Fibroblast of gingiva (primary cell): ENCODE measurements at places on chromosomes 5 and 9.

GRCh38 chr9:37337301-37337890, 85.1 kb upstream of the GRHPR start:
- no peak for DNase-seq

- peak; percentile 73 for DNase-seq
Measured at GRCh38 chr5:74630453-74631066, 10.0 kb downstream of the ENC1 start.

- no peak for DNase-seq
Measured at GRCh38 chr9:27714388-27714787, 141.1 kb upstream of the C9orf72 start.

GRCh38 chr9:122033775-122034373, 59.2 kb downstream of the TTLL11 start:
- DNase-seq = peak; percentile 26

- no peak for DNase-seq
Measured at GRCh38 chr5:165188556-165189175, 1683.2 kb downstream of the MAT2B start.

DNA sequence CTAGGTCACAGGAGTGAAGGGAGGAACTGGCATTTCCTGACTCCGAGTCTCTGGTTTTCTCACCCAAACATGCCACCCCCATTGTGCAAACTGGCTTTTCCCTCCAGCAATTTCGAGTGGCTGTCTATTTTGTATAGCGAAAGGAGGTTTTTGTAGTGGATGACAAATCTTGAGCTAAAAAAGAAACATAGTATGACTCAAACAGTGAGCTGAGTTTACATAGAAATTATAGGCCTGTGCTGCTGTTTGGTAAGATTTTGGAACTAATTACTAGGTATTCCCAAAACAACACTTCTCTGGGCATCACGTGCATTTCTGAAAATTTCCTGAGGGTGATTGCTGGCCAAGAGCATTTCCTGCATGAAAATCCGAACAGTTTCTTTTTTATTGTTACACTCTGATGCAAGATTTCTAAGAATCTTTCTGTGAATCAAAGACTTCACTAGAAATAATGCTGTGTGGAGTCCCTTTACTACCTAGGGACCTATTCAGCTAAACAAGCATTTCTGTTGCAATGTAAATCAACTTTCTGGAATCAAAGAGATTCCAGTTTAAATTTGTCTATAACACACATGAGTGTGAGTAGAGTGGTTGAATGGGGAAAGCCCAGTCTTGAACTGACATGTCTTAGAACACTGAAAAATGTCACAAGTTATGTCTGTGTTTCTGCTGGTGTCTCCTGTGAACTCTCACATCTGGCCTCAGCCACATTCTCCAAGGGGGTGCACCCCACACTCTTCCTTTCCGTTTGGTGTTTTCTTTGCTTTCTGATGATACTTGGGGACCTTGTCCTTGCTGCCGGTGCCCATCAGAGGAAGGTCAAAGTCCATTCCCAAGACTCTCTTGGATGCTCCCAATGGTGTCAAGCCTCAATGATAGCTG, 33.3 kb upstream of the DAPK1 start:
- peak; percentile 74 for DNase-seq

- DNase-seq = no peak
Measured at GRCh38 chr5:90084342-90084741, 325.2 kb downstream of the CETN3 start.

GRCh38 chr9:16825331-16825725, 45.1 kb downstream of the BNC2 start:
- DNase-seq = peak; percentile 81

GRCh38 chr5:83787631-83788030, 67.0 kb upstream of the HAPLN1 start:
- DNase-seq = no peak

DNA sequence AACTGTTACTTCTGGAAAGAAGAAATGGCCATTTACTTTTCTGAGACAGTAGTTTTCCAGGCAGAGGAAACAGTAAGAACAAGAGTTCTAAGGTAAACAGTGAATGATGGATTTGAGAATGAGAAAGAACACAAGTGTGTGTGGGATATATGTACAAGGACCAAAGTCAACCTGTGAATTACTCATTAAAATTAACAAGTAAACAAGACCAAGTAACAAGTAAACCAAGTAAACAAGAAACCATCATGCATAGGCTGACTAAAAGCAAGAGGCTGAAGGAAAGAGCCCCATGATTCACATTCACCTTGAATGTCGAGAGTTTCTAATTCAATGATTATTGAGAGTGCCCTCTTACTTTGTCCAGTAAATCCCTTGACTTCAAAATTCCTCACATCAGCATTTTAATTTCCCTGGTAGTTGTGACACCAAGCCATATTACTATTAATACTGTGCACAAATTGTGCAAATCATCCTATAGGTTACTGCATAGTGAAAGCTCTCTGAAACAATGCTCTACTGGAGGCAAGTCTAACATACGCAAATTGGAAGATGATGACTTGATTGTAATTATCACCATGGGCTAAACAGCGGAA, 9.8 kb upstream of the MARCOL start:
- DNase-seq = no peak

DNA sequence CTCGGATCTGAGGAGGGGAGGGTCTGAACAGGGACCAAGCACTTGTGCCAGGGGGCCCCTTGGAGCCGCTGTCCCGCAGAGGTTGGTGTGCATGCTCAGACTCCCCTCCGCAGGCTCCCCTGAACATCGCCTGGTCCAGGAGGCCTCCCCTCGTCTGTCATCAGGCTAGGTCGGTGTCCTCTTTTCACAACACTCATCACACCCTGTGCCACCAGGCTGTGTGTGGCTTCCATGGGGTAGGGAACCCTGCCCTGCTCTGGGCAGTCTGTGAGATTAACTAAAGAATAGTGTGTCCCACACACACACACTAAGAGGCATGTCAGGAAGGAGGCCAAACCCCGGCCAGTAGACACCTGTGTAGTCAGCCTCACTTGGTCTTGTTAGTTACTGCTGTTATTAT, 119.3 kb downstream of the C5orf15 start:
- no peak for DNase-seq

GRCh38 chr9:14238079-14238478, 75.9 kb downstream of the NFIB start:
- no peak for DNase-seq

- peak; percentile 92 for DNase-seq
Measured at GRCh38 chr5:135493406-135494180, 41.4 kb upstream of the TIFAB start.

GRCh38 chr9:29129763-29130162, 1556.5 kb upstream of the C9orf72 start:
- no peak for DNase-seq

DNA sequence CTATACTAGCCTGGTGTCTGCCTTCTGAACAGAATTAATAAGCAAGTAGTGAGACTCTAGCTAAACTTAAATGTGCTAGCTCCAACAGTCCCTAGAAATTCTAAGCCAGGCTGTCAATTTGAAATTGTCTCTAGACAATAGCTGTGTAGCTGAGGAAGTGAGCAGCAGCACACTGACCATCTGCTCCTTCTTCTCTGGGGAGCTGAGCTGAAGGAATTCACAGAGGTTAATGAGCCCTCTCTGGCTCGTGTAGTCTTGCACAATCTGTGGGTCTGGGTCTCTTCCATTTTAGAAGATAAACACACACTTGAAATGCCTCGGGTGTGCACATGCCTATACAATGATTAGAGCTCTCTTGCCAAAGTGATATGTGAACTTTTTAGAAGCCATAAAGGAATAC, 63.5 kb upstream of the BARX1 start:
- peak; percentile 80 for DNase-seq

- DNase-seq = no peak
Measured at GRCh38 chr5:34684281-34684979, 28.3 kb downstream of the RAI14 start.

GRCh38 chr9:92947268-92948037, at the start of gene FGD3:
Gene FGD3 (plus strand): TSS chr9:92947523. CDS start chr9:92976257, 28,734 bp downstream.
- no peak for DNase-seq

DNA sequence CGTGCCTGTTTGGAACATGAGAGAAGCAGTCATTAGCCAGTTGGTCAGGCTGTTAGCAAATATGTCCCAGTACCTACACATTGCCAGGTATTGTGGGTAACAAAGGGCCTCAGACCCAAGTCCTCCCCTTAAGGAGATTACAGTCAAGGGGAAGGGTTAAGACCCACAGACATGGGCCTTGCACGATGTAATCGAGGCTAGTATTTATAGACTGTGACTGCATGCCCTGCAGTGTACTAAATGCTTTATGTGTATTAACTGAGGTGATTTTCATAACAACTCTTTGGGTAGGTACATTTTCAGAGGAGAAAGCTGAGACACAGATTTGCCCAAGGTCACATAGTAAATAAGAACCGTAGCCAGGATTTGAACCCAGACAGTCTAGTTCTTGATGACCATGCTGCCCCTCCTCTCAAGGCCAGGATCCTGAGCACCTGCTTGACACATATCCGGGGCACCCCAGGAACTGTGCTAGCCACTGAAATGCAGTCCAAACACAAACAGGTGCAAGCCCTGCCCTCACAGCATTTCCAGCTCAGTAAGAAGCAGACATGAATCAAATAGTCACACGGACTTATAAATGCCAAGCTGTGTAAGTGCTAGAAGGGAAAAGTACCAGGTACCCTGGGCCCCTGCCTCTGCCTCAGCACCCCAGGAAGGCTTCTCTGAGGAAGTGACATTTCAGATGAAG, 32.0 kb upstream of the GRPEL2 start:
- no peak for DNase-seq

DNA sequence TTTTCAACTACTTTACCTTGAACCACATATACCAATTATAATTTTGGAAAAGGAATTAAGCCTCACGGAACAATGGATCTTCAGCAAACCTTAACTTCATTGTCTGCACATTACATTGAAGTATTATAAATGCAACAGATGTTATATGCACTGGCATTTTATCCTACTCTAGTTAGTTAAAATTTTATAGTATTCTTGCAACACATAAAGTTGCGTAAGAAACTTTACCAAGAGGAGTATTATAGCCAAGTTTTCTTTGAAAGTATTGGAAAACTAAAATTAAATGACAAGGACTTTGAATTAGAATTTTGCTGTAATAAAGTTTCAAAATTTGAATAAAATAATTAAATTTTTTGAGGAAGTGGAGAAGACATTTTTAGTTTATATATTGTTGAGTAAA, 63.4 kb upstream of the SREK1 start:
- DNase-seq = peak; percentile 12

DNA sequence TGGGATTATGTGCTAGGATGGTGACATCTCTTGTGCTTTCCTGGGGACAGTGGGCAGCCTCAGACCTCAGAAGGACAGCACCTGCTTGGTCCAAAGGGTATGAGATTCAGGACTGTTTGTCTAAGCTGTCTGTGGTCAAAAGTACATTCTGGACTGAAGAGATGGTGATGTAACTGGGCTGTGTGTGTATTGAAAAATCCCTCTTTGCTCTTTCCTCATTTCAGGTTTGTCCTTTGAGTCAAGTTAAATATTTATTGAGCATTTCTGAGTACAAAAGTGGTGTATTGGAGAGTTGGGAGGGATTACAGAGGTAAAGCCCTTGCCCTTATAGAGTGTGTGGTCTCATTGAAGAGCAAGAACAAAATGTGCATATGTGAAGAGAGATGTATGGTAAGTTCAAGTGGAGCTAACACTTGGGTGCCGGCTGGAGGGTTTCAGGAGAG, 46.7 kb downstream of the RCL1 start:
- DNase-seq = no peak

DNA sequence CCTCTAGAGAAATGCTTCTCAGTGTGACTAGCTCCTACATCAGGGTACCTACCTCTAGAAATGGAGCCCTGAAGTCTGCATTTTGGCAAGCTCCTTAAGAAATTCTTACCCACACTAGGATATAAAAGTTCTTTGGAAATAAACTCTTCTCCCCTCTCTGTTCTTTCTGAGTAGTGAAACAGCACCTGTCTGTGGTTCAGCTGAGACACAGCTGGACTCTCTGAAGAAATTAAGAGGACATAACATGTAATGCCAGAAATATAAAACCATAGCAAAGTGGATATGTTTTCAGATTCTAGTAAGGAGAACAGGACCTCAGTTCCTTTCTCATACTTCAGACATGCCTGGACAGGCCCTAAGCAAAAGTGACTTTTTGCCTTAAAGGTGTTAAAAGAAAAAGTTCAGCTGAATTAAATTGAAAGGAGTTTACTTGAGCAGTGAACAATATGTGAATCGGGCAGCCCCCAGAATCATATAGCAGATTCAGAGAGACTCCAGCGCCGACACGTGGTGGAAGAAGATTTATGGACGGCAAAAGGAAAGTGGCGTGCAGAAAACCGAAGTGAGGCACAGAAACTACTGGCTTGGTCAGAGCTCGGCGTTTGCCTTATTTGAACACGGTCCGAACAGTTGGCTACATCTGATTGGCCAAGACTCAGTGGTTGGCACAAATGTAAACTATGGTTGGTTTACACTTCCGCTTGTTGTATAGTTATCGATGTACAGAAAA, 64.5 kb downstream of the PRKACG start:
- no peak for DNase-seq

DNA sequence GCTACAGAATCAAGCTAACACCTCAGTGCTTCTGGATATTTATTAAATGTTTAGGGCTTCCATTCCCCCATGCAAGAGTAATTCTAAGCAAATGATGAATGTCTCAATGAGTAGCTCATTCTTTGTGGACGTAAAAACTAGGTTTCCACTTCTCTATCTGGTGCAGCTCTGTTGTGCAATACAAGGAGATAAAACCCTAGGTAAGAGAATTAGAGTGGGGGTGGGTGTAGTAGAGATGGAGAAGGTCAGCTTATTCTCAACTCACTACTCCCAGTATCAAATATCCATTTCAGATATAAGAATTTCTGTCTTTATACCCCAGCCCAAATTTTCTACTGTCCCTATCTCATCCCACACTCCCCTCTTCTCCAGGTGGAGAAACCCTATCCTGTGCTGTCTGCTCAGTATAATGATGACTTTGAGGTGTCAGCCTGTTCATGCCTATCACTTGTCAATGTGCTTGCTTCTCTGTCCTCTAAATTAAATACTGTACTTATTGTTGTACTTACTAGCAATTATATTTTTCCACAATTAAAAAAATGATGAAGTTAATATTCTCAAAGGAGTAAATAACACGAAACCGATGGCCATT, 4.3 kb upstream of the FYB1 start:
- DNase-seq = no peak

- no peak for DNase-seq
Measured at GRCh38 chr9:124239249-124240073, 18.3 kb upstream of the NEK6 start.

- DNase-seq = no peak
Measured at GRCh38 chr5:29984156-29984540, 1209.3 kb upstream of the CDH6 start.

- peak; percentile 51 for DNase-seq
Measured at GRCh38 chr9:80899208-80899607, 790.1 kb downstream of the TLE1 start.

DNA sequence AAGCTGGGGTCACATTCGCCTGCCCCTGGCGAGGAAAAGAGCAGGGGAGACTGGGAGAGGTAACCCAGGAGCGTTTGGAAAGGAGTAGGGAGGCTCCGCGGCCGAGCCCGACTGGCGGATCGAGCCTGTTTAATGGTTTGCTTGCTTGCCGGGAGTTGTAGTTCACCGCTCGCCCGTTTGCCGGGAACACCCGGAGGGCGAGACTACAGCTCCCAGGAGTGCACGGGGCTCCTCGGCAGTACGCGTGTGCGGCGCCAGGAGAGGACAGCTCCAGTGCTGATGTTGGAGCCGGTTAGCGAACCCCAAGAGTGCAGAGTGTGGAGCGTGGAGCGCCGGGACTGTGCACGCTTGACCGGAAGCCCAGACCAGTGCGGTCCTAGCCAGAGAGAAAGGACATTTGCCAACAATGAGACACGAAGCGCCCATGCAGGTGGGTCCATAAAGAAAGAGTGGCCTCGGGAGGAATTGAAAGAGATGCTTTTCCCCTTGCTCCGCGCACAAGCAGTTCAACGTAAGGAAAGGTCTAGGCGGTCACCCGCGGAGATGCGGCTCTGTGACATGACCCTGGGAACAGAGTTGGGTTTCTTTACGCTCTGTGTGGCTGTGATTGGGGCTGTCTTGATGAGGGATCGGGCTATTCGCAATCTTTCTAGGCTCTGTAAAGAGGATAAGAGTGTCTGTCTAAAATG, at the start of gene RAB3C:
RAB3C (plus strand) TSS at position 273 of the 689 bp plus-strand sequence; CDS start at position 407, 134 bp downstream.
- peak; percentile 88 for DNase-seq
